CD4-positive, alpha-beta T cell treated with Interleukin-4 for 4 hours (primary cell): ENCODE measurements at places on chromosomes 6 and 20.

- peak; percentile 29 for DNase-seq
These were observed 8.7 kb downstream of the MMP24OS start for GRCh38 chr20:35269055-35269781.

DNA sequence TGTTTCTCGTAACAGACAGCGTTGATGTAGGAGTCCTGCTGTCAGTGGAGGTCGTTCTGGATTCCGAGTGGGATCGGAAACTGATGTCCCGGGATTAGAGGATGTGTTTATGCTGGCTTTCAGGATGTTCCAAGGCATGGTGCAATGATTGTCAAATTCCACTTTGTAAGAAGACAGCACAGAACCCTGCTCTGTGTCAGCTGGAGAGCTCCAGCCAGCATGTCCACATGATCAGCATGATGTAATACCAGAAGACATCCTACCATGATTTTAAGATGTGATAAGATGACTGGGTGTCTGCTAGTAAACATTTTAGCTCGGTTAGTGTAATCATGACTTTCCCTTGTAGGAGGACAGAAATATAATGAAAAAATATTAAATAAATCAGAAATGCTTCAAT lies 20.3 kb downstream of the ENPP1 start:
- DNase-seq: no peak

DNA sequence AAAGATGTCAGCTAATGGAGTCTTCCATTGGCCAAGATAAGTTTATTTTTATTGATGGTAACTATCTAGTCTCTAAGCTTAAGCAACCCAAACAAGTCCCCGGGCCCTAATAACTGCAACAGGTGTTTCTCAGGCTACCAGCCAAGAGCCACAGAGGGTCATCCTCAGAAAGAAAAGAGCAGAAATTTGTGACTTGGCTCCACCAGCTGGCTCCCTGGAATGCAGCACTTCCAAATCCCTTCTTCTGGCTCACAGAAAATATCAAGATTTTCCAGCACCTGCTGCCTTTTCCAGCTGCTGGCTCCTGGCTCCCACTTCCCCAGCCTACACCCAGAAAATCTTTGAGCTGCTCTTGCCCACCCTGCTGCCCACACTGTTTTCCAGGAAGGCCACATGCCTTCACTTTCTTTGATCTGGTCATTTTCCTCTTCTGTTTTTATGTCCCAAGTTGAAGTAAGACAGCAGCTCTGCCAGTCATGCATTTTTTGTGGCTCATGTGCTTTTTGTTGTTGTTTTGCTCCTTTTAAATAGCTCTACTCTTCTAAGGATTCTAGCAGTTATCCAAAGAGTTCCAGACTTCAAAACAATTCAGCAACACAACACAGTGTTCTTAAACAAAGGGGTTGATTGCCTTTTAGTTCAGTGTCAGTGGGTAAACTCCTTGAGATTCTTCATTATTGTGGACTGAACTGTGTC lies 151.0 kb upstream of the SMLR1 start:
- DNase-seq: no peak

- peak; percentile 33 for DNase-seq
These were observed 78.5 kb upstream of the PHACTR1 start for GRCh38 chr6:12637960-12638641.

DNA sequence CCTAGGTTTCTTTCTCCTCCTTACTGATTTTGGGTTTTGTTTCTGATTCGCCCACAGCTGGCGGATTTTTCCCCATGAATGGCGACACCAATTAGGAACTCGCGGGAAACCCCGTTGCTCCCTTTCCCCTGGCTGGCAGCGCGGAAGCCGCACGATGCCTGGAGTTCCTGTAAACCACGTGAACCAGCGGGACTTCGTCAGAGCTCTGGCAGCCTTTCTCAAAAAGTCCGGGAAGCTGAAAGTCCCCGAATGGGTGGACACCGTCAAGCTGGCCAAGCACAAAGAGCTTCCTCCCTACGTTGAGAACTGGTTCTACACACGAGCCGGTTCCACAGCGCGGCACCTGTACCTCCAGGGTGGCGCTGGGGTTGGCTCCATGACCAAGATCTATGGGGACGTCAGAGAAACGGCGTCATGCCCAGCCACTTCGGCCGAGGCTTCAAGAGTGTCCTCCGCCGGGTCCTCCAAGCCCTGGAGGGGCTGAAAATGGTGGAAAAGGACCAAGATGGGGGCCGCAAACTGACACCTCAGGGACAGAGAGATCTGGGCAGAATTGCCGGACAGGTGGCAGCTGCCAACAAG lies 3.2 kb upstream of the SEC23B start:
- no peak for DNase-seq

GRCh38 chr6:3913077-3913957 lies 64.1 kb downstream of the FAM50B start:
- DNase-seq: no peak

- peak; percentile 86 for DNase-seq
These were observed 14.5 kb downstream of the GNL1 start for GRCh38 chr6:30541515-30542403.

DNA sequence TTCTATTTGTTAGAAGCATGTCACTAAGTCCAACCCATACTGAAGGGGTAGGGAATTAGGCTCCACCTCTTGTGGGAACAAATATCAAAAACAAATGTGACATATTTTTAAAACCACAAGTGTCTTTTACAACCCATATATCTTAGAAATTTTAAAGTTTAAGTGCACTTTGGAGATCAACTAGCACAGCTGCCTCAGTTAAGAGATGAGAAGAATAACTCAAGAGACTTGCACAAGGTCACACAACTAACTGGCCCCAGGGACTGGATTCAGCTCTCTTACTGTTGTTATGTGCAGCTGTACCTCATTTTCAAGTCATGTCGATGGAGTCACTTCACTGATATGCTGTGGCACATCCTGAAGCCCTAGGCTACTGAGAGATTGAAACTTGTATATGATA lies 102.9 kb upstream of the BMP2 start:
- no peak for DNase-seq

DNA sequence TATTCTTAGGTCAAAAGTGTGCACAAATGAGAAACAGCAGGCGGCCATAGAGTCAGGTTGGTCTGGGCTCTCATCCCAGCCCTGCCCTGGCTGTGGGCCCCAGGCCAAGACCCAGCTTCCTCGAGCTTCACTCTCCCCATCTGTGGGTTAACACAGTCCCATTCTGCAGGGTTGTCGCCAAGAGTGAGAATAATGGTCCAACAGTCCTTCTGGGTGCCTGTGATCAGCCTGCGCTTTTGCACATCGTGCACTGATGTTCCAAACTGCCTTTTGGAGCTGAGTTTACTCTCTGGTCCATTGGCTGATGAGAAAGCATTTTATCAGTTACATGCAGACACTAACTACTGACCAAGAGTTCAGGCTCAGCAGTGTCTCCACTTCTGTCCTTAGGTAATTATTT lies 82.6 kb downstream of the INSM1 start:
- DNase-seq: no peak

DNA sequence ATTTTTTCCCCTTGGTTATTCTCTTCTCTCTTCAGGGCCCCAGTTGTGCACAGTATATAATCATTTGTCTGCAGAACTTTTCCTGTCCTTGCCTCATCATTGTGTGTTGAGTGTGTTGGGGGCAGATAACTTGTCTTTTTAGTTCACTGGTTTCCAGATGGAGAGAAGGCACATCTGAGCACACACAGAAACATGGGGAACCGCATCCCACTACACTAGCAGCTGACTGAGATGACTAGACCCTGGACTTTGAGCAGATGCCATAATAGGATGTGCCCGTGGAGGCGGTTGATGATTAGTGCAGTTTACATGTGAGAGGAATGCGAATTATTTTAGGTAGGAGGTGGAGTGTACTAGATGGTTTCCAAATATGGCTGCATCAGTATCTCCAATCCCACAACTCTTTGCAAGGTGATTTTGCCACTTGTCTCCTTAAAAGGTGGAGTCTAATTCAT lies 26.5 kb upstream of the SH3BGRL2 start:
- DNase-seq: no peak

DNA sequence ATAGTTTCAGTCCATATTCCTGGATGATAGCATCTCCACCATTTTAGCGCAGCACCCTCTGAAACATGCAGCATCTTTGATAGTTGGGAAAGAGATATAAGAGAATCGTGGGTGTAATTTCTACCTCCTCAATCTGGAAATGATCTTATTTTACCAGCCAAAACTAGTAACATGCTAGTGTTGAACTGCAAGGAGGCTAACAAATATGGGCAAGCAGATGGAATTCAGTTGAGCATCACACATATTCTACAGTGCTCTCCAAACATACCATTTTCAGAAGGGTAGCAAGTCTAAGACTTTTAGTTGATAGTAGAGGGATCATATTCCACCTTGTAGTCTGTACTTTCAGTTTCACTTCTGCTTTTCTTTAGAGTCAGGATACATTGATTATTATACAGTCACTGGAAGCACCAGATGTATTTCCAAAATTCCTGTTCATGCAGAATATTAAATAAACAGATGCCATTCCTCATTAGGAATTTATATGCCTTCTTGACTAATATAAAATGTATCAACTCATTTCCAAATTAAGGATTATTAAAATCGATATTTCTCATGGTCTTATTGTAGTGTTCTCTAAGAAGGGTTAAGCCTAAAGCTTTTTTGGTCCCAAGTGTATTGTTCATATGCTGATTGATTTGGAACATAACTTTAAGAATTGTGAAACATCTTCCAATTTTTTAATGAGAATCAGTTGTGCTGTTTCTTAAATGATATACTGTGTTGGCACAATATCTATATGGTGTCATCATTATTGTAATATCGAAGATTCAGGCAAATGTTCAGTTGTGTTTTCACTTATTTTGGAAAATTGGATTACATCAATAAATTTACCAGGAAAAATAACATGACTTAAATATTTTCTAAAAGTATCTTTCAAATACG lies 362.0 kb downstream of the CENPW start:
- DNase-seq: no peak

DNA sequence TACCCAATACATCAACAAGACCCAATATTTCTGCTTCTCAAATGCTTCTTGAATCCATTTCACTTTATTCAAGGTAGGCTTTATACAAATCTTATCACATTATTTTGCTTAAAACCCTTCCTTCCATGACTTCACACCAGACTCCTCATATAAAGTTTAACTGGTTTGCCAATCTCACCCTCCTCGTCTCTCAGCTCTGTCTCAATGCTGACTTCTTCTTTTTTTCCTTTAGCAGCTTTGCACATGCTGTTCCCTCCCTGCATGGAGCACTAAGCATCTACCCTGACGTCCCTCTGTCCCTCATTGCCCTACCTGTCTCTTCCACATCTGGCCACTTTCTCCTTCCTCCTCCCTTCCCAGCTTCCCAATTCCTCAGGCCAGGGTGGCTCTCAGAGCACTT lies 31.4 kb downstream of the KCNK17 start:
- no peak for DNase-seq

- no peak for DNase-seq
These were observed 7.1 kb upstream of the ZNF318 start for GRCh38 chr6:43376551-43376981.

DNA sequence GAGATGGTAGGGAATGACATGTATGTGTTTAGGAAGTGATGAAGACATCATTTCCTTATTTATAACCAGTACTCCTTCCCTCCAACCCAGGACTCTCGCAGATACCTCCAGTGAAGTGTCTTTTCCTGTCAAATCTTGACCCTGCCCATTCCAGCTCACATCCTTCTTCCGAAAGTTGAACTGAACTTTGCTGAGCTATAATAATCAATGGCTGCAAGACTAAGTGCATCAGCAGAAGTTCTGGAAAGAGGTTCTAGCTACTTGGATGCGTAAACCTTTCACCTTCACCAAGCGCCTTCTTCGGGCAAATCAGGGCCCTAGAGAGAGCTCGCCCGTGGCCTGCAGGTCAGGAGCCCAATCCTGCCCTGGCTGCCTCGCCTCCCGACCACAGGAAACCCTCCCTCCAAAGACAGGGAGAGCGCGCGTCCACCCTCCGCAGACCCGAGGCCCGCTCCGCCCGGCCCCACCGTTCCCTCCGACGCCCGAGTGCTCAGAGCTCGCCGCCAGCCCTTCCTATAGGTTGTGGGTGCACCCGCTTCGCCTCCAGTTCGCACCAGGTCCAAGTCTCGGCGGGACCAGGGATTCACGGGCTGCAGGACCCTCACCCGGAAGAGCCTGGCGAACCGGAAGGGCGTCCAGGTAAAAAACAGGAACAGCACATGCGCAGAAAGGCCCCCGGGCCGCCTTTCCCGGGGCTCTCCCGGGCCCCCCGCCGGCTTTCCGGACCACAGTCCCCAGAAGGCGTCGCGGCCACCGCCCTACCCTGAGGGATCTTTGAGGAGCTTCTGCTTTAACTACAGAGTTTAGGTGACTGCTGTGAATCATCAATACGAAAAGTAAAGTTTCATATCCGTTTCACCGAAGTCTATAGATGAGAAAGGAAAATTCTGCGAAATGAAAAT lies at the start of gene ZNF334:
ZNF334 (minus strand) TSS at position 617 of the 902 bp plus-strand sequence. CDS start 1,457 bp downstream, outside the sequence.
- DNase-seq: no peak

- DNase-seq: no peak
These were observed 250.7 kb upstream of the FAM83B start for GRCh38 chr6:54595844-54596243.

DNA sequence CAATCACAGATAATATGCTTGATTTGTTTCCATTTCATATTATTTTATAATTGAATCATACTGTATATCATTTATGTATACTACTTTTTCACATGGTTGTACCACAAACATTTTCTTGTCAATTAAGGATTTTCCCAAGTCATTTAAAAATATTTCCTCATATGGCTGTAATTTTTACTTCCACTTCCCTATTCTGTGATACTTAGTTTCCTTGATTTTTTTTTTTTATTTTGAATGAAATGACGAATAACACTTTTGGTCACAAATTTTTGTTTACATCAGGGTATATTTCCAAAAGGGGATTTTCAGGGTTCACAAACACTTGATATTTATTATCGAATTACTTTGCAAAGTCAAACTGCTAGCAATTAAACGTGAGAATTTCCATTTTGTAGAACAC lies 515.6 kb downstream of the KIF16B start:
- DNase-seq: no peak
